Stimulated activated CD4-positive, alpha-beta T cell treated with anti-CD3 and anti-CD28 coated beads, Interleukin-2, amount 100 ng/mL, for 48 hours (primary cell): ENCODE measurements at places on chromosomes 13 and 19.

DNA sequence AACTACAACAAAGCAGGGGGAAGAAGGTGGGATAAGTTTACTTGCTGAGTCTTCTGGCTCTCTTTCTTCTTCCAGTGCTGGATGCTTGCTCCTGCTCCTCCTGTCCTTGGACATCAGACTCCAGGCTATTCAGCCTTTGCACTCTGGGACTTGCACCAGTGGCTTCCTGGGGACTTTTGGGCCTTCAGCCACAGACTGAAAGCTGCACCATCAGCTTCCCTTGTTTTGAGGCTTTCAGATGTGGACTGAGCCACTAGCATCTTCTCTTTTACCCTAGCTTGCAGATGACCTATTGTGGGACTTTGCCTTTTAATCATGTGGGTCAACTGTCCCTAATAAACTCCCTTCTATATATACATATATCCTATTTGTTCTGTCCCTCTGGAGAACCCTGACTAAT, 173.0 kb upstream of the UFM1 start:
- DNase-seq = no peak

- DNase-seq = no peak
Measured at GRCh38 chr13:40164133-40164532, 502.3 kb downstream of the FOXO1 start.

DNA sequence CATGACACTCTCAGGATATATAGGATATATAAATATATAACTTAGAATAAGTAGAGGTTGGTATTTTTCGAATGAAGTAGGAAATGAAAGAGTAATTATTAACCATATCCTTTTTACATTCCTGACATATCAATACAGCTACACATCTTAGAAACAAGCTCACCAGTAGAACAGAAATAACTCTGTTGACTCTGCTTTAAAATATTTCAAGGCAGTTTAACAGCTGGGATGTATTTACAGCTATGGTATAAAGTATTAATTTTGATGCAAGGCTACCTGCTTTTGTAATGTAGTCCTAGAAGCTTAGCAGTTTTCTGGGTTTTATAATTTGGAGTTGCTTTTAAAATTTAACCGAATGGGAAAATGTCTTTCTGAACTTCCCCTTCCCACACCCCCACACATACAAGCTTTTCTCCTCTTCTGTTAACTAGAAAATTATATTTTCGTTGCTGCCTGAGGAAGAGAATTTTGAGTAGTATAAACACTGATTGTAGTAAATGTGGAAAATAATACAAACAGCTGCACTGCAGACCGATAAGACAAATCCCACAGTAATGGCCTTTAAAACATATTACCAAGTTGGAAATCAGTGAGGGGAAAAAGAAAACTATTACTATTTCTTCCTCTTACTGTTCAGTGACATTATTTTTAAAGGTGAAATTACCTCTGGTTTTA, 147.7 kb downstream of the GGACT start:
- no peak for DNase-seq

DNA sequence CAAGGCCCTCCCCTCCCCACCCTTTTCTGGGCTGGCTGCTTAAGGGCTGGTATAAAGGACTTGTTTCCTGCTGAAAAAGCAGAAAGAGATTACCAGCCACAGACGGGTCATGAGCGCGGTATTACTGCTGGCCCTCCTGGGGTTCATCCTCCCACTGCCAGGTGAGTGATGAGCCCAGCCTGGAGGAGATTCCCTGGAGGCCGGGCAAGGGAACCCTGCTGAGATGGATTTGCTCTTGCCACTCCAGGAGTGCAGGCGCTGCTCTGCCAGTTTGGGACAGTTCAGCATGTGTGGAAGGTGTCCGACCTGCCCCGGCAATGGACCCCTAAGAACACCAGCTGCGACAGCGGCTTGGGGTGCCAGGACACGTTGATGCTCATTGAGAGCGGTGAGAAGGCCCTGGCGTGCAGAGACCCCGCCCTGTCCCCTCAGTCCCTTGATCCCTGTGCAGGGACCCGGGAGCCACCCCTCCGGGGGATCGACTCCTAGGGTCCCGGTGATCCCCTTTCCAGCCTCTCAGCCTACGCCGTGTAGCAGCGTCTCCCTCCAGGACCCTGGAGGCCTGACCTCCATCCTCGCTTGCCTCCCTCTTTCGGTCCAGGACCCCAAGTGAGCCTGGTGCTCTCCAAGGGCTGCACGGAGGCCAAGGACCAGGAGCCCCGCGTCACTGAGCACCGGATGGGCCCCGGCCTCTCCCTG, at the start of gene CD177:
CD177 (plus strand) TSS at position 81 of the 699 bp plus-strand sequence; CDS start at position 110, 29 bp downstream.
- no peak for DNase-seq

DNA sequence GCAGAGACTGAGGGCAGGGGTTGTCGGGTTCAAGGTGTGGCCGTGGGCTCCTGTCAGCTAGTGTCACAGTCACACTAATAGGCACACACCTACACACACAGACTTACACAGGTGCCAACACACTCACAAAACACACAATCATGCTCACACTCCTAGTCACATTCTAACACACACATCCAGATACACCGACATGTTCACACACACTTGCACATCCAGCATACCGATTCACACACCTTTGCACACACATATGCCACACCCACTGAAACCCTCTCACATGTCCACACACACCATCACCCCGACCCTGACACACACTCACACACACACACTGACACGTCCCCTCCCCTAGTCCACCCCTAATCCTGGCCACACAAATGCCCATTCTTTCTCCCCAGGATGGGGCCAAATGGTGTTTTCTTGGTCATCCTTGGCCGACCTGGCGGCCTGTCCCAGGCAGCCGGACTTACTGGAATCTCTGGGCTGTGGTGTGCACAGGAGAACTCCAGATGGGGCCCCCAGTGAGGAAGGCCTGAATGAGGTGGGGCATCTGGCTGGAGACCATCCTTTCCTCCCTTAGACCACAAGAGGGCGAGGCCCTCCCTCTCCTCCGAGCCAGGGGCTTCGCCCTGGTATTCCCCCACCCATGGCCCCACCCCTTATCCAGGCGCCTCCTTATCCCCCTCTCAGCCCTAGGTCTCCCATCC, 19.1 kb upstream of the PNMA8B start:
- DNase-seq = no peak

DNA sequence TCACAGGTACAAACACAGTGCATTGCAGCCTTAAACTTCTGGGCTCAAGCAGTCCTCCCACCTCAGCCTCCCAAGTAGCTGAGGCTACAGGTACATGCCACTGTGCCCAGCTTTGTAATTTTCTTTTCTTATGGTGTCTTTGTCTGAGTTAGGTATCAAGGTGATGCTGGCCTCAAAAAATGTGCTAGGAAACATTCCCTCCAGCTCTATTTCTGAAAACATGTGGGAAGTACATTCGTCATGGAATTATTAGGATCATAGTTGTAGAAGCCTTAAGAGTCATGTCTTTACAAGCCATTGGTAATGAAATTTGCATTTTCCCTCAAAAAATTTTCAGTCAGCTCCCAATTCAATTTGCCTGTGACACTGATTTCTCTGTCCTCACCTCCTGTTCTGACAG, 231.6 kb downstream of the DCT start:
- DNase-seq = no peak

GRCh38 chr13:73179650-73180274, 121.0 kb downstream of the KLF5 start:
- DNase-seq = no peak

GRCh38 chr13:99659226-99659625, 158.0 kb downstream of the TM9SF2 start:
- DNase-seq = no peak

- DNase-seq = no peak
Measured at GRCh38 chr19:31911577-31911976, 433.8 kb upstream of the ZNF507 start.

DNA sequence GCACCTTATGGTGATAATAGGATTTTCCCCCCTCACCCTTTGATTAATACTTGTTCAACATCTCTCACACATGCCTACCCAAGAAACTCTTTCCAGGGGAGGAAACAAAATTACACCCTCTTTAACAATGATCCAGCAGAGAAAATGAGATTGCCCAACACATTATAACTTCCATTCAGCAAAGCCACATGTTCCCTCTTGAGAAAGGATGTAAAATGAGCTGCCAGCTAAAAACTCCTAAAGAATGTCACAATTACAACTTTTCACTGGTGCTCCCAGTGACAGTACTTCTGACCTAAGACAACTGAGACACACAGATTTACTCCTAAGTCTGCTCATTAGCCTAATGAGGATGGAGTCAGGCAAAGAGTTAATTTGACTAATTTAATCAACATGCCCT, 621.4 kb downstream of the DIAPH3 start:
- no peak for DNase-seq

DNA sequence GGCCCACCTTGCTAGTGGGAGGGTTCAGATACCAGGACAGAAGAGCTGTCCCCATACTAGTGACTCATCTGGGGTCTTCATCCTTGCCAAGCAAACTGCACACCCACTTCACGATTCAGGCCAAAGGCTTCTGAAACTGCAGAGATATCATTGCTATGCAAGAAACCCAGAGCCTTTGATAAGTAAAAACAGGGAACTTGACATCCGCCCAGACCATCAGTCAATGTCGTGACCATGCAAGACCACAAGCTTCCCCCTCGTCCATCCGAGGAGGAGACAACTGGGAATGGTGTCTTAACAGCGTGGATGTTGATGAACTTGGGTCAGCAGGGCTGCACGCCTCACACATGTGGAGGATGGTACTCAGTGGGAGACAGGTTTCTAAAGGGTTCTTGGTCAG, 58.0 kb downstream of the ABCC4 start:
- DNase-seq = no peak

DNA sequence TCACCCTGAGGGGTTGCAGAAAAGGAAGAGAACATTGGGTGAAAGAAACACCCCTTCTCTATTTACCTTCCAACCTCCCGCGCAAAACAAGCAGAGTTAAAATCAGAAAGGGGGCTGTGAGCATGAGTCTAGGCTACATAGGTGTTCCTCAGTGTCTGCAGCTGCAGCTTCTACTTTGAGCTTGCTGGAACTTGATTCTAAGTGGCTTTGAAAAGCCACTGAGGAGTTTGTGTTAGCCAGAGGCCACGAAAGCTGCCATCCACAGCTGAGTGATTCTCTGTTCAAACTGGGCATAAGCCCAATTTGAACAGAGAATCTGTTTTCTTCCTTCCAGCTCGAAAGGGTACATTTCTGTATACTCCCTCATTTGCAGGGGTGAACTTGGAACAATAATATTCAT, 343.9 kb downstream of the PCDH9 start:
- no peak for DNase-seq

GRCh38 chr13:40667622-40667978, 1.2 kb upstream of the FOXO1 start:
- no peak for DNase-seq

DNA sequence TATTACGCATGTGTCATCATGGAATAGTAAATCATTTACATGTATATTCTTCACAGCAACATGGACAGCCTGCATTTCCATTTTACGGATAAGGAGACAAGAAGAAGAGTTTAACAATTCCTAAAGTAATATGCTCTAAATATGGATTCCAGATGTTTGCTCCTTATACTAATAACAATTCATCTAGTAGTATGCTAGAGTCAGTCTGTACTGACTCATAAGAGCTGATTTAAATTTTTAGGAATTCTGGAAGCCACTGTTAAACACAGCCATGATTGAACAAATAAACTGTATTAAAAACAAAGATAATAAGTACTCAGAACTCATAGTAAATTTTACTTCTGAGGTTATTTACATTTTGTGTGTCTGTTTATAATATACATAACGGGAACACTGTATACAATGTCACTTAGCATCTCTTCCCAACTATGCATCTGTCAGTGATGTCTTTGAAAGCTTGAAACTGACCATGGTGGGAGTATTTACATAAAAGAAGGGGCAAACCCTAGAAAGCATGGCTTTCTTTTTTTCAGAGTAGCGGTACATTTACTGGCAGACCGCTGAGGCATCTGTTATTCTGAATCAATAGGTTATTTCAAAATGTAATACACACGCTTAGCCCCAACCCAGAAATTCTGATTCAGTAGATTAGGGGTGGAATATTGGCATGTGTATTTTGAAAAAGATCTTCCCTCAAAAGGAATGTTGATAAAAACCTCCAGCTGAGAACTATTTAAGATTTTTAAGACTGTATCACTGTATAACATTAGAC, 12.9 kb downstream of the ZC3H13 start:
- DNase-seq = no peak

DNA sequence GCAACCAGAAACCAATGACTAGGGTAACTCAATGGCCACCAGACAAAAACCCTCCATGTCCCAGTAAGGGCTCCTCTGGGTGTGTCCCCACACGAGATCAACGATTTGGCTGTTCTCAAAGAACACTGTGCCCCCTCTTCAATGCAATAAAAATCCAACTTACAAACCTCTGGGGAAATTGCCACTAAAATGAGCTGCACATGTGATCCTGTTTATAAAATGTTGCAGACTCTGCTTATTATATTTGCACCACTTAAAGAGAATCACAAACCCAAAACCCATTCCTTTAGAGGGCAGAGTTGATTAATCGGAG, 80.5 kb downstream of the STK24 start:
- no peak for DNase-seq

DNA sequence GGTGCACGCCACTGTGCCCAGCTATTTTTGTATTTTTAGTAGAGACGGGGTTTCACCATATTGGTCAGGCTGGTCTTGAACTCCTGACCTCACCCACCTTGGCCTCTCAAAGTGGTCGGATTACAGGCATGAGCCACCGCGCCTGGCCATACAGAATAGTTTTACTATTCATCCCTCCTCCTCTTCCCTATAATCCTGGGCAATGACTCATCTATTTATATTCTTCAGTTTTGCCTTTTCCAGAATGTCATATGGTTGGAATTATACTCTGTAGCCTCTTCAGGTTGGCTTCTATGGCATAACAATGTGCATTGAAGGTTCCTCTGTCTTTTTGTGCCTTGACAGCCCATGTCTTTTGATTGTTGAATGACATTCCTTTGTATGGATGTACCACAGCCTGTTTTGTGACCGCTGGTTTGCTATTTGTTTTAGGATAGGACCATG, 22.2 kb upstream of the LRP3 start:
- DNase-seq = no peak

GRCh38 chr19:53971673-53972072, 8.9 kb downstream of the CACNG8 start:
- DNase-seq = no peak
